ENCODE measurements at places on chromosomes 2 and 18. TPM values are rescaled to one million over a fixed set of nuclear protein-coding genes. Genes with fewer than 3 reads are reported as not detected.

DNA sequence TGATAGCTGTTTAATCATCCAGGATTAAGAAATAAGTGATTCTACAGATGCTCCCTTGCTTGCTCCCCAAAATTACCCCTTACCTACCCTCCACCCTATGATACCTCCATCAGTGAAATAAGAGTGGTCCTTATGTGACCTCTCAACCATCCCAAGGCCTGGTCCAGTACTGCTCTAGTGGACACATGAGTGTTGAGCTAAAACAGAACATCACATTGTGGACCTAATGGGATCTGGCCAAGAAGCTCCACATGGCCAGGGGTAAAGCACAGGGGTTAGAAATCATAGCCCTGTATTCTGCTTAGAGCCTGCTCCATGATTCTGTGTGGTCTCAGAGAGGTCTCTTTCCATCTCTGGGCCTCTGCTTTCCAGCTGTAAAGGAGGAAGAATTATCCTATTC lies 355.6 kb downstream of the TNS1 start:
- DNase-seq: no peak

PRKCE gene
- total RNA-seq: 9.6 TPM

SPATA3 gene
- total RNA-seq: 0.24 TPM

- DNase-seq: no peak
These were observed 38.1 kb upstream of the ACMSD start for GRCh38 chr2:134800341-134800740.

SERPINB3 gene
- not detected for total RNA-seq

NCKAP5 gene
- not detected for total RNA-seq

DNA sequence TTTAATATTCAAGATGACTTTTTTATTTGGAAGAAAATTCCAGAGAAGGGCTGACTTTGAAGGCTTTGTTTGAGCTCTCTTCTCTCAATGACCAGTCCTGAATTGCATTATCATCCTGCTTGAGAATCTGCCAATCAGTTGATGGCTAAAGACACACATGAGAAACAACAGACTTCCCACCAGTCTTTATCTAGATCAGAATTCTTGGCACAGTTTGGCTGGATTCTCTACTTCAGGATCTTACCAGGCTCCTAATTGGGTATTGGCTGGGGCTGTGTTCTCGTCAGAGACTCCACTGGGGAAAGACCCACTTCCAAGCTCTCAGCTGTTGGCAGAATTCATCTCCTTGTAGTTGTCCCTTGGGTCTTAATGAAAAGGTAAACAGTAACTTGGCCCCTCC lies 86.0 kb downstream of the WDSUB1 start:
- no peak for DNase-seq

NAT8 gene
- total RNA-seq: not detected
